ENCODE measurements at places on chromosomes 16 and 17.

GRCh38 chr16:27722892-27723450, 173.0 kb downstream of the KATNIP start:
- no peak for DNase-seq

- no peak for DNase-seq
Measured at GRCh38 chr17:67157732-67158639, 87.0 kb downstream of the HELZ start.

DNA sequence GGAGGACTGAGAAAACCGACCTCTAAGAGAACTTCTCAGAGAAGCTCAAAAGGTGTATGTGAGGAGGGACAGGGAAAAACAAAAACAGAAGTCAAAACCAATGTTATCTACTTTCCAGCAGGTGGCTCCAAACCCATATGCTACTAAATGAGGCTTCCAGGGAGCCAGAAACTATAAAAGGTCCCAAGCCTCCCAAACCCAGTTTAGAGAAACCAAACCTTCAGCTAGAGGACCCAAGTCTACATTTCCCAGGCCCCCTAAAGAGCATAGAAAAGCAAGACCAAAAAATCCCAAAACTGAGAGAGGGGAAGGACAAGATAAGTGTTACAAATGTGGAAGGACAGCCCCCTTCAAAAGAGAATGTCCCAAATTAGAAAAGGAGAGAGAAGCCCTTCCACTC, 3.7 kb downstream of the HPR start:
- no peak for DNase-seq

DNA sequence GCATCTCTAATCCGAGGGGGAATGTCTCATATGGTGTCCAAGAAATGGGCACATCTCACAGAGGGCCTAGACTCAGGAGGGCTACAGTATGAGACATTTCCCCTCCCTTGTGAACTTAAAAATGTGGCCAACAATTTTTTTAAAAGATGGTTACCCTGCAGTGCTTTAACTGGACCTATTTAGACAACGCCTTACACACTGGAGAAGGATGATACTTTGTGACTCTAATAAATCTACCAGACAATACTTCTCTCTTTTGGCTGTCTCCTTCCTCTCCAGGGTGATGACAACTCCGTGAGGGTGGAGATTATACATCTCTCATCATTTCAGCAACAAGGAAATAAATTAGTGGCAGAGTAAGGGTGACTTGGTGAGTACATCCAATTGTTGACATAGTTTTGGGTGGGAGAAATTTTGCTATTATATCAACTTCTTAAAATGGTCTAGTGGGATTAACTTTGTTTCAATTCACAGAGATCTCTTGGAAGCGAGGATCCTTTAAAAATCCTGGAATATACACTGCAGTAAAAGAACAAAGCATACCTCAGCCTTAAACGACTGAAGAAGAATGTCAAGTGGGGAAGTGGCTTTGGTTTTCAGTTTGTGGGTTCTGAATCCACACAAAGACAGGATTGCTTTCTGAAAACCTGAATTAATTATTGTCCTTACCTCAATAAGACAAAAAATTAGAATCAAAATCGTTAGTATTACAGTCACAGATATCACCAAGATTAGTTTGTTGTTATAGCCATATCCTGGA, 89.8 kb downstream of the KPNA2 start:
- DNase-seq, result no peak

DNA sequence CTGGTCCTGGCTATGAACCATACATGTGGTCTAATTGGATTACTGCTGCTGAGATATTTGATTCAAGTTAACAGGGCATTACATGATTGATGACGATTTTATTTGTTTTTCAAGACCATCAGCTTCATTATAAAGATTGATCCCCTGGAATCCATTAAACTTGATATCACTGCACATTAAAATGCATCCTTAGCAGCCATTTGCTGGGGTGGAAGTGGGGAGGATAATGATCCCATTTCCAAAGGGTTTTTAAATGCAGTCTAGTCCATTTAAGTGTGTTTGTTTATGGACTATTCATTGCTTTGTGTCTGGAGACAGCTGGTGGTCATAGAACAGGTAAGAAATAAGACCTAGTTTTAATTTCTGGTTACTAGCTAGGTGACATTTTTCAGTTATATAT, 40.9 kb downstream of the ADAMTS18 start:
- DNase-seq, result no peak

DNA sequence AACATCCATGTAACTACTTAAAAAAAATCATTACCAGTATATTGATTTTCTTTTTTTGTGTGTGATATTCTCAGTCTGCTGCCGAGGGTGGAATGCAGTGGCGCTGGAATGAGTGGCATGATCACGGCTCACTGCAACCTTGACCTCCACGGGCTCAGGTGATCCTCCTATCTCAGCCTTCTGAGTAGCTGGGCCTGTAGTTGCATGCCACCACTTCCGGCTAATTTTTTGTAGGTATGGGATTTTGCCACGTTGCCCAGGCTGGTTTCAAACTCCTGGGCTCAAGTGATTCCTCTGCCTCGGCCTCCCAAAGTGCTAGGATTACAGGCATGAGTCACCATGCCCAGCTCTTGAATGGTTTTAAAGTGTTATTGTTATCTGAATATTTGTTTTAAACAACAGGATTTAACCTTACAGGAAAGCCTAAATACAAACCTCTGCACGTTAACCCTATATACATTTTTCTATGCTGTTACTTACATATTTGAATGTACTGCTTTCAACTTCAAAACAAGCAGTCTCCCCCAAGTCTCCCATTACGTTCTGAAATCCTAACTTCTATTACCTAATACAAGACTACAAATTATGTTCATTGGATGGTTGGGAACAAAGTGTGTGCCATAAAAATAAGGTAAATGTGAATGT, 61.7 kb downstream of the KPNA2 start:
- DNase-seq, result no peak

- DNase-seq, result no peak
Measured at GRCh38 chr16:82954224-82954929, 327.6 kb downstream of the CDH13 start.

DNA sequence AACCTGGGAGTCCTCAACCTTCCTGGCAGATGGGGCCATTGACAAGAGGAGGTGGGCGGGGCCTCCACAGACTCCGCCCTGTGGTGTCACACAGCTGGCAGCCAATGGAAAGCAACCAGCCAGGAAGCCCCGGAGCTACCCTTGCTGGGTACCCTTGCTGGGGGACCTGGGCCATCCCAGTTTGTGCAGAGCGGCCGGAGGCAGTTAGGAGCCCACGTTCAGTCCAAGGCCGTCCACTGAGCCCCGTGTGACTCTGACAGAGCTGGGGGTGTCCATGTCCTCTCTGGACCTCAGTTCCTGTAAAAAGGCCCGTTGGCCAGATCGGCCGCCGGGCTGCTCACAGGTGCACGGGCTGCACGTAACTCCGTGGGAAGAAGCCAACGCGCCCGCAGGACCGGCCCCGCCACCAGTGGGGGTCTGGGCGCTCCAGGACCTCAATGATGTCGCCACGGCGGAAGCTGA, 17.1 kb upstream of the FAM83G start:
- DNase-seq, result no peak

DNA sequence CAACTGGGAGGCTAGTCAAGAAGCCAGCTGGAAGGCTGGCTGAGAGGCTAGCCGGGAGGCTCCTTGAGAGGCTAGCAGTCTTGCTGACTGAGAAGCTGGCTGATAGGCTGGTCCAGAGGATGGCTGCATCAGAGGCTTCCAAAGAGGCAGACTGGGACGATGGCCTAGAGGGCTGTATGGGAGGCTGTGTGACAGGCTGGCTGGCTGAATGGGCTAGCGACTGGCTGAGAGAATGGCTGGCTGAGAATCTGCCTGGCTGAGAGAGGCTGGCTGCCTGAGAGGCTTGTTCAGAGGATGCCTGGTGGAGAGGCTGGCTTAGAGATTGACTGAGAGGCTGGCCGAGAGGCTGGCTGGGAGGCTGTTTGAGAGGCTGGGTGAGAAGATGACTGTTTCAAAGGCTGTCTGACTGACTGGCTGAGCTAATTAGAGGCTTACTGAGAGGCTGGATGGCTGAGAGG, 34.8 kb upstream of the ACSM2B start:
- DNase-seq, result no peak

- no peak for DNase-seq
Measured at GRCh38 chr16:2529961-2530628, 1.1 kb downstream of the CEMP1 start.

GRCh38 chr16:84503751-84504395, 586 bp downstream of the MEAK7 start:
- DNase-seq, result no peak

- no peak for DNase-seq
Measured at GRCh38 chr16:51490866-51491265, 339.8 kb upstream of the SALL1 start.

- no peak for DNase-seq
Measured at GRCh38 chr16:29814592-29814991, 1.4 kb upstream of the PAGR1 start.

- DNase-seq, result peak; percentile 42
Measured at GRCh38 chr16:20910781-20911321, 10.3 kb downstream of the LYRM1 start.

DNA sequence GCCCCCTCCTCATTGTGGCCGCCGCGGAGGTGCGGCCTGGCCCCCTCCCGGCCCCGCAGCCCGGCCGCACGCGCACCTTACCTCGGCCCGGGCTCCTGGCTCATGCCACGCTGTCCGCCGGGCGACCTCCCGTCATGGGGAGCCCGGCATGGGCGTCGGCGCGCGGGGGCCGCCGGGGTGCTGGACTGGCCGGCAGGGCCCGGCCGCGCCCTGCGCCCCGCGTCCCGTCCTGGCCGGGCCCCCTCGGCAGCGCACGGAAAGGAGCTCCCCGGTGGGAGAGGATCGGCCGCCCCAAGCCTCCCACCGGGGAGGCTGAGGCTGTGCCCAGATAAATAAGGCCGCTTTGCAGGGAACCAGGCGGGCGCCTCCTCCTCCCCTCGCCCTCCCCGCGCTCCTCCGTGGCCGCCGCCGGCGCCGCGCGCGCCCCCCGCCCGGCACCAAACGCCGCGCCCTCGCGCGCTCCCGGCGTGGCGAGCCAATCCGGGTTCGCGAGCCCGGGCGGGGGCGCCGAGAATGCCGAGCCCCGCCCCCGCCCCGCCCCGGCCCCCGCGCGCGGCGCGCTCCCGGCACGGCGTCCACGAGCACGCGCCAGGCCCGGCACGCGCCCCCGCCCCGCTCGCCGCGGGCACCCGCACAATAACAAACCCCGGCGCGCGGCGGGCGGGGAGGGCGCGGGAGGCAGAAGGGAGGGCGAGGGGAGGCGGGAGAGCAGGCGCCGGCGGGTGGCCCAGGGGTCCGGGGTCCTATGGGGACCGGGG, at the start of gene FBXL16:
Gene FBXL16 (minus strand): TSS at position 371 of the 758 bp plus-strand sequence. CDS start 8,396 bp downstream, outside the sequence.
- no peak for DNase-seq

- DNase-seq, result no peak
Measured at GRCh38 chr17:14436266-14436665, 135.4 kb downstream of the HS3ST3B1 start.

DNA sequence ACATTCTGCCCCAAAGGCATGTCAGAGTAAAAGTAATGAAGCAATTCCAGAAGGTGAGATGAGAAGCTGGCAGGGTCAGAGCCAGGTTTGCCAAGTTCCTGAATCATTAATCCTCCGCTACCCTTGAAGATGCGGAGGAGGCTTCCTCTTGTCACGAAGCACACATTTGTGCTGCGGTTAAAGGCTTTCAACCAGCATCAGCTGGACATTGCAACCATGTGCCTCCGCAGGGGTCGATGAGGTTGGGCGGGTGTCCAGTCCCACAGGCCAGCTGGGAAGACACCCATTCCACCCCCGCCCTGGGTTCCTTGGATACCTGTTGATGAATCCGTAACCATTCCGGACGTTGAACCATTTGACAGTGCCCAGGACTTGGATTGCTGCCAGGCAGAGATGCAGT, 1.3 kb downstream of the YBX2 start:
- DNase-seq, result no peak

DNA sequence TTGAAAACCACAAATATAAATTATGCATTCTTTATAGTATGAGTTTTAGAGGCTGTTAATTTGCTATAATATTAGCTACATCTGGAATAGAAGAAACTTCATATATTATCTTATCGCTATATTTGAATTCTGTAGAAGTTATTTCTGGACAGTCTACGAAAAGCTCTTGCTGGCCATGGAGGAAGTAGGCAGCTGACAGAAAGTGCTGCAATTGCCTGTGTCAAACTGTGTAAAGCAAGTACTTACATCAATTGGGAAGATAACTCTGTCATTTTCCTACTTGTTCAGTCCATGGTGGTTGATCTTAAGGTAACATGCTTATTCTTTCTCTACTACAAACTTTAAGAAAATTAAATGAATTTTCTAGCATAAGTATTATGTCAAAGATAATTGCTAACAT, 96.8 kb downstream of the OMG start:
- DNase-seq, result no peak

GRCh38 chr17:74176546-74177001, 26.9 kb upstream of the RPL38 start:
- DNase-seq, result no peak

GRCh38 chr17:77002103-77003045, 134.2 kb downstream of the MGAT5B start:
- DNase-seq, result no peak

DNA sequence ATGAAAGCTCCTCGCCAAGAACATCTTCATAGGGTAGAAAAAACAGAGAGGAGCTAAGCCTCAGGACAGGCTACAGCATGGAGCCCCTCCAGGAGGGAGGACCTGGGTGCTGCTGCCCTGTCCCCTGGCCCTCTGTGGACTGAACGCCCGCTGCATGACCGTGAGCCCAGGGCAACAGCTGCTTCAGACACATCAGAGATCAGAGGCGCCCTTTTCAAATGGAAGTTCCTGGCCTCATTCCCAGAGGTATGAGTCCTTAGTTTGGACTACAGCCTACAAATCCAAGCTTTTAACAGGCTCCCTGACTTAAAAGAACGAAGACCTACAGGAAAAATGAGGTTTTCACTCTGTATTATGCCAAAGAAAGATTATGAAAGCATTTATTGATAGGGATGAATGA, 48.5 kb downstream of the ZNF18 start:
- no peak for DNase-seq

DNA sequence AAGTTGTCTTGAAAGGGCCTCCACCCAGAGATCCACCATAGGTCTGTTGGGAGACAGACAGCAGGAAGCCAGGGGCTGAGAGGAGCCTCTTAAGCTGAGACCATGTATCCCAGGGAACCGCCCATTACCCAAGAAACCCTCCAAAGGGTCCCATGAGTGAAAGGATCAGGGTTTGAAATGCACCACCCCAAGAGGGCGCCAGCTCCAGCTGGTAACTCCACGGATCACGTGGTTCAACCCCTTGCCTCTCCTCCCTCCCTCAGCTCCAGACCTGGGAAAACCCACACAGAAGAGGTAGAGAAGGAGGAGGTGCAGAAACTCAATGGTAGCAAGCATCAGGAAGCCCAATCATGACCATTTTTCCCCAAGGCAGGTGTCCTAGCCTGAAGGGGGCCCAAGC, 148.7 kb downstream of the AIPL1 start:
- no peak for DNase-seq
